Activated T-helper 17 cell treated with anti-CD3 and anti-CD28 coated beads, Interleukin-2, amount 50 U/mL, for 72 hours (primary cell): ENCODE measurements at places on chromosomes 1 and 21. TPM values are rescaled to one million over a fixed set of nuclear protein-coding genes. Genes with fewer than 3 reads are reported as not detected.

AJAP1 gene
- not detected for total RNA-seq

DNA sequence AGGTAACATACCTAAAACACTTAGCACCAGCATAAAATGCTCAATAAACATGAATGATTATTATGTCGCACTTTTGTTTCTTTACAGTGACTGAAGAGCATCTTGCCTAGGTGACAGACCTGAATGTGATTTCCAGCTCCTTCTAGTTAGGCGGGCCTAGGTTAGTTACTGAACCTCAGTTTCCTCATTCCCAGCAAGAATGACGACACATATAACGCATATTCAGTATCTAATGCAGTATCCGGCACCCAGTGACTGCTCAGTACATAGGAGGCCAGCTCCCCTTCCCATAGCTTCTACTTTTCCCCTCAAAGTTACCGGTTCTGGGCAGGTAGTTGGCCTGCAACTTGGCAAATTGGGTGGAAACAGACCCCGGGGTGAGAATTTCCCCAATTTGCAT lies 763 bp downstream of the AUNIP start:
- H3K36me3 ChIP-seq: no peaks in the 10 kb centered on the region
- H3K27me3 ChIP-seq: no peaks in the 10 kb centered on the region
- ATAC-seq: no peak
- peaks cover 9% of the 10 kb centered on the region for H3K4me1 ChIP-seq
- peak overlapping the region; percentile 92 for H3K27ac ChIP-seq

SHISA4 gene
- total RNA-seq: 1.6 TPM

OR2M3 gene
- not detected for total RNA-seq

SDHB gene
- 82.9 TPM for total RNA-seq

ZNF683 gene
- total RNA-seq: not detected

FAM43B gene
- not detected for total RNA-seq

- H3K36me3 ChIP-seq: no peaks in the 10 kb centered on the region
- peak overlapping the region; percentile 50 for H3K4me3 ChIP-seq
- ATAC-seq: no peak
- H3K4me1 ChIP-seq: peaks cover 4% of the 10 kb centered on the region
Observed at GRCh38 chr21:45607909-45608295, 35.6 kb upstream of the PCBP3 start.

WDR26 gene
- total RNA-seq: 75.6 TPM

RBM34 gene
- 122 TPM for total RNA-seq

DNA sequence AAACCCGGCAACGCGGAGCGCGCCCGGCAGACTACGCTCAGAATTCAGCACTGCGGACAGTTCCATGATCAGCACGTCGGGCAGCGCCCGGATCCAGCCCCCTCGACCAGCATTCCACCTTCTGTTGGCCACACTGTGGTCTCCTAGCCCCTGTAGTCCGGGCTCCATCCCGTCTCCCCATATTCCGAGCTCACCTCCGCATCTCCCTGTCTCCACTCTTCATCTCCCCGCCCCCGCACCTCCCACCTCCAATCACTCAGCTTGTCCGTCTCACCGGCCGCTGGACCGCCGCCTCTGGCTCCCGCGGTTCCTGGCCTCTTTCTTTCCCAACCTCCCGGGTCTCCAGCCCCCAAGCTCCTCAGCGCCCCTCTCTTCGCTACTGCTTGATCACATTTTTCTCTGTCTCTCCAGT lies 500 bp downstream of the EPHA10 start:
- H3K36me3 ChIP-seq: peaks cover 5% of the 10 kb centered on the region
- H3K4me3 ChIP-seq: no peak overlapping the region
- no peak overlapping the region for H3K27ac ChIP-seq
- ATAC-seq: no peak
